Activated naive CD4-positive, alpha-beta T cell (primary cell): ENCODE measurements at places on chromosomes 11 and 22.

DNA sequence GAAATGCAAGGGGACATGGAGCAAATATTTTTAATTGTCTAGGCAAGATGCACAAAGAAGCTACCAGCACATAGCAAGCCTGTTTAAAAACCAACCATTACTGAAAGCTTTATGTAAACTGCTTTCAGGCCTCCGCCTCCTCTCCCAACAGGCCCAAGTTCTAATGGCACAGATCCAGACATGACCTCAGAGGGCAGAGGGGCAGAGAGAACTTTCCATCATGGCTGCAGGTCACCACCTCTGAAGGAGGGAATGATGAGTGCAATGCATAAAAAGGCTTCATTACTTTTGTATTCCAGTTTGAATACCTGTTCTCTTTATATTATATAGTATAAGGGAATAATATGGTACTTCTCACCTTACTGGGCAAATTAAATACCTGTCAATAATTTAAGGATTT is 15.2 kb downstream of the DDX17 start:
- DNase-seq: no peak

DNA sequence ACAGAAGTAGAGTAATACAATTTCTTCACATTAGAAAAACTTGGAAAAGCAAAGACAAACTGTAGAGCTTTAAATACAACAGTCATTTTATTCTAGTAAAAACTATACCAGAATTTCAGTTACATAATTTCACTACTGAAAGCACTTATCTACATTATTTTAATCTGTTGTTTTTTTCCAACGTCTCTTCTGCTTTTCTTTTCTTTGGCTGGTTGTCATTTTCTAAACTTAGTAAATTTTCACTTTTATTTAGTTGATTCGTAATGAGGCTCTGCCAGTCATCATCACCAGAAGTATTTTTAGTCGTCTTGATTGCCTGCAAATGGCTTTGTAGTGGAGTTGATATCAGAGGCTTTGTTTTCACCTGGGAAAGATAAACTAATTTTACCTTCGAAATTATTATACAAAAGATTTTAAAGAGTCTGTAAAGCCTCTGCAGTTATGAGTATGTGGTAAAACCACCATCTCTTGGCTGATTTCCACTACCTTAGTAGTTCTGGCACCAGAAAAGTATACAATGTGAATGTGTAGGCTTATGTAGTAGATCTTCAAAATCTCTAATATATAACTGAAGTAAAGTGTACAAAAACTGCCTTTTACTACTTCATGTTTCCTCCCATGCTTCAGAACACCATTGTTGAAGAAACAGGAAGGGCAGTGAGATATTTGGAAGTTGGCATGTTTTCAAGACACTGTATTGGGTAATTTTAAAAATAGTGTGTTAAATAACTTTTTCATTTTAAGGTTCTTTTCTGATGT is 19.2 kb downstream of the EIF3M start:
- no peak for DNase-seq

- DNase-seq: no peak
These were observed 75.2 kb downstream of the DHCR7 start for GRCh38 chr11:71372693-71373657.

DNA sequence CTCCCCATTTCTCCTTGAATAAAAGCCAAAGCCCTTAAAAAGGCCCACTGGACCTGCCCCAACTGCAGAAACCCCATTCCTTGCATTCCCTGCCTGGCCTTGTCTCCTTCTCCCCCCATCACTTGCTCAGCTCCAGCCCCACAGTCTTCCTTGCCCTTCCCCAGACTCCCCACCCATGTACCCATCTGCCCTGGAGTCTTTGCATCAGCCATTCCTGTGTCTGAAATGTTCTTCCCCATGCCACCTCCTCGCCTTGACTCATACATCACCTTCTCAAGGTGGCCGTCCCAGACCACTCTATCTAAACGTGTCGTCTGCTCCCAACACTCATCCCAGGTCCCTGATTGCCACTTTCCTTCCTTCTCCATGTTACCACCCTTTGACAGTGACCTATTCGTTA is 77.4 kb upstream of the SHANK2 start:
- no peak for DNase-seq

GRCh38 chr22:21837248-21837979 is 30.0 kb downstream of the MAPK1 start:
- no peak for DNase-seq

DNA sequence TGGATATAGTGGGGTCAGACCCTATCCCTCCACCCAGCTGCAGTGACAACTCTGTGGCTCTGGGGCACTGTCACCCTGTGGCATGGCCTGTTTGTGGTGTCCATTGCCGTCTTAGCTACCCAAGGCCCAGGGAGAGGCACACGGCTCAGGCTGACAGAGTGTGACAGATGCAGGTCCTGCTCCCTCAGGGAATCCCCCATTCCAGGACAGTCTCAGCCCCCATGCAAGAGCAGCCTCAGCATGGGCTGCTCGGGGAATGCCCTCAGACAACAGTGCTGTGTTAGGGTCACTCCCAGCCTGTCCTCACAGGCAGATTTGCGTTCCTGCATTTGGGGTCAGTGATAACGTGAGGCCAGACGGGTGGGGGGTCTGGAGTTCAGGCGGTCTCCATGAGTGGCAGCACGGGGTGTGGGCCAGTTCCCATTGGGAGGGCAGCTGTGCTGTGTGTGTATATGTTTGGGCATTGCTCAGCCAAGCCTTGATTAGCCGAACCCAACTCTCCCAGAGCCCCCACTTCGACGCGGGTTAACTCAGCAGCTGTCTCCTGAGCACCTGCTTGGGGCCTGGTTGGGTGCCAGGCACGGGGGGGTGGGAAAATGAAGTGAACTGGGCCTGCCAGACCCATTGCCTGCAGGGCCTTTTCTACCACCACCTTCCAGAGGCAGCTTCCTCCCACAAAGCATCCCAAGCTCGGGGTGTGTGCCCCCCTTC is 5.3 kb upstream of the KCNQ1OT1 start:
- no peak for DNase-seq

DNA sequence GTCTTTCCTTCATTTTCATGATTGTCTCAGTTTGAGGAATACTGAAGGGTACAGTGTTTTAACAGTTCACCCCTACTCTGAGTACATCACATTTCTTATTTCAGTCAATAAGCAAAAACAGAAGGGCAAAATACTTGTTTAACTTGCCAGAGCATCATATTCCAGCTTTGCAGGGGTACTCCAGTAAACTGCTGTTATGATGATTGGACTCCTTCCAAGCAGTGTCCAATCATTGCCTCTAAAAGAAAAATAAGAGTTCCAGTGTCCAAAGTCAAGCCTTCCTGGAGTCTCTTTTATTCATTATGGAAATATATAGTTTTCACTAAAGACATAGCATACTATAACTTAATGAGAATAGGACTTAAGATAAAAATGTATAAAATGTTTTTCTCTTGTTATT is 105.1 kb downstream of the FANCF start:
- DNase-seq: no peak

DNA sequence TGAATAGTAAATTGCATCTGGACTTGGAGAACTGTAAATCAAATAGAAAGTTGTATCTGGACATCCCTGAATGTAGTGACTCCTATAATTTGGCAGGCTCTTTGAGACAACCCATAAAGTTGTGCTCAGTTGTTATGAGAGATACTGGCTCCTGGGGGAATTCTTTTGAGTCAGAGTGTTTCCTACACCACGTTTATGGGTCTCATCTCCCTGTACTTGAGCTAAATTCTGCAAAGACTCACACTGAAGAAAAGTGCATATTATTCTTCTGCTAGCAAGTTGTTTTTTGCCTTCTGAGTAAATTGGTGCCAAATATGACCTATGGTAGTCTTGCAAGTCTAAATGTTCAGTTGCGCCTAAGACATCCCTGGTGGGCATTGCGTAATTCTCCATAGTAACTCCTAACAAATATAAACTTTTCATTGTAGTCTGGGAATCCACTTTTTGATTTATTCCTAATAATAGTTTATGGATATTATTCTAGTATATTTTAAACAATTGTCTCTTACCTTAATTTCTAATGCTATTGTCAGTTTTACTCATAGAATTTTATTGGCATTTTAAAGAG is 5.0 kb downstream of the ZNF215 start:
- DNase-seq: no peak

DNA sequence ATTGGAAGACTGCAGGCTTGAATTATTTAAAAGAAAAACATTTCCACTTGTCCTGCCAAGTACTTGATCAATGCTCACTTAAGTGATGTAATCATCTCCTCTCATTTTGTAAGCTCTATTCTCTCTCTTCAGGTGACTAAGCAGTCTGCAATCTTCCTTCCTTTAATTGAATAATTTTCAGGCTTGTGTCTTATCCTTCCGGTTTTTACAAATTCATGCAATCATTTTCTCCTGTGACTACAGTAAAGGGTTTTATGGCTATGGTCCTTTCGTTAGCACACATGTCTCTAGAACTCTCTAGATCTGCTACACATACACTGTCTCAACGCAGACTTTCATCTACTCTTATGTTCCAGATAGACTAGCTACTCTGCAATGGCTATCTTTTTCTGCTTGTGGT is 12.6 kb upstream of the UPB1 start:
- DNase-seq: no peak

- DNase-seq: no peak
These were observed 91.4 kb downstream of the JRKL start for GRCh38 chr11:96481204-96481603.

- DNase-seq: no peak
These were observed 165.0 kb downstream of the RCN1 start for GRCh38 chr11:32255841-32256240.

GRCh38 chr11:72762641-72763304 is 10.6 kb upstream of the ARAP1 start:
- DNase-seq: no peak

GRCh38 chr11:61567286-61568061 is 13.4 kb downstream of the SYT7 start:
- peak; percentile 47 for DNase-seq

- no peak for DNase-seq
These were observed 642.2 kb downstream of the BRD1 start for GRCh38 chr22:49185312-49185969.

- no peak for DNase-seq
These were observed 167.0 kb upstream of the NECTIN1 start for GRCh38 chr11:119895981-119896380.

DNA sequence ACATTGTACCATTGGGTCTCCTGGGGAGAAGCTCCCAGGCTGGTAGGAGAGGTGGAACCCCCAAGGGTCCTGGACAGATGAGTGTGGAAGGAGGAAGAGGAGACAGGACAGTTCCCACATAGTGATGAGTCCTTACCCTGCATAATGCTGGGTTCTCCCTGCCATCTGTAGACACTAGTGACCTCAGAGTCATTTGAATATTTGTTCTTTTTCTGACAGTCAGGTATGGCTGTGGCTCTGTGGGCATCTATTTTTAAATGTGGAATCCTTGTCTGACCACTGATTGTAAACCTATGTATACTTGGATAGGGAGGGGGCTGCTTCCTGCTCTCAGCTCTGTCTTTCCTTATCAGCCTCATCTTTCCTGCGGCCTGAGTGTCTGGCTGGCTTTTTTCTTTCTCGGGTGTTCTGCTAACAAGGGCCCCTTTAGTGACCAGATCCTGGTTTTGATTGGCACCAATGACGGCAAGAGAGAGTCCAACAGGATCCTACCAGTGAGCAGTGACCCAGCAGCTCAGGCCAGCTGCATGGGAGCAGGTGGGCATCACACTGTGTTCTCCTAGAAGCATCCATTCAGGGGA is 2.6 kb upstream of the SLC5A1 start:
- no peak for DNase-seq

GRCh38 chr11:8283100-8283464 is 19.4 kb upstream of the LMO1 start:
- DNase-seq: no peak

DNA sequence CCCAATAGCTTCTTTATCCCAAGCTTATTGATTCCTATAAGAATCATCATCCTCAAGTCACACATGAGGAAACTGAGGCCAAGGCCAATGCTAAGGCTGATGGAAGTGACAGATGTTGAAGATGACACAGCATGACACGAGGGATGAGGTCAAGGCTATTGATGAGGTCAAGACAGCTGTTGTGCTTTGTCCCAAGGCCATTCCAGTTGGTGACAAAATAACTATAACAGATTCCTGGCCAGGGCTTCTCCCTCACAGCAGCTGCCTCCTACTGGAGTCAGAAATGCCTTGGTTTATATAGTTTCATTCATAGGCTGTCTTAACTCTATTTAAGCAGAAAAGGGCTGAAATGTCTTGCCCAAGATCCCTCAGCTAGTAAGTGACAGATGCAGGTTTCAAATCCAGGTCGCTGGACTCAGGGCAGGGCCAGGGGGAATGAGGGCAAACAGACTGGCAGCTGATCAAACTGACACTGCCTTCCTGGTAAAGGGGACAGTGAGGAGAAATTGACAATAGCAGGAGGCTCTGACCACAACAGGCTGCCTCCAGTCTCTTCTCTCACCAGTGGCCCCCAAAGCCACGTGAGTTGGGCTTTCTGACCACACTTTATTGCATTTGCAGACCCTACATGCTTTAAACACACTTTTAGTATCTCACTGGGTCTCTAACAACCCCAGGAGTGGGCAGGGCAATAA is 16.5 kb downstream of the MIF start:
- no peak for DNase-seq

DNA sequence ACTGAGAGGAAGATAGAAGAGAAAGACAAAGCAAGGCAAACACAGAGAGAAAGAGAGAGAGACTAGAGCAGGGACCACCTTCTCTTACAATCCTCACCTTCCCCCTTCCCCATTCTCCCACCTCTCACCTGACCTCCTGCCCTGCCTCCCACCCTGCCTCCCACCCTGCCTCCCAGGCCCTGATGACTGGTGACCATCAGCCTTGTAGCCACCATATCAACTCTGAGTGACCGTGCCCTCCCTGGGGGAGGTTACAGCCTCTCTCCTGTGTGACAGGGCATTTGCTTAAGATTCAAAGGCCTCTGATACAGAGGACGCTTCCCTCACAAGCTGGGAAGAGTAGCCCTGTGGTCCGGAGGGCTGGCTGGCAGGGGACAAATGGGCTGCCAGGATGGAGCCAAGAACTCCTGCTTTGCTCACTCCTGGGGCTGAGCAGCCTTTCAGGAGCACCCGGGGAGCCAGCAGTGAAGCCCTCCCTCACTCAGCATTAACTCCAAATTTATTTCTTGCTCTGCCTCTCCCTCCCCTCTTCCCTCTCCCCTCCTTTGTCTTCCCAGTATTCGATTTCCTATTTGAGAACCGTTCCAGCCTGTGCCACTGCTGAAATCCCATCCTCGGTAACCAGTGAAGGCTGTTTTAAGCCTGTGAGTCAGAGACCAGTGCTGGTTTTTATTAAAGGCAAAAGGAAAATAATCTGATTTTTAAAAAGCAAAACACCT is 125.2 kb upstream of the SYT13 start:
- no peak for DNase-seq

DNA sequence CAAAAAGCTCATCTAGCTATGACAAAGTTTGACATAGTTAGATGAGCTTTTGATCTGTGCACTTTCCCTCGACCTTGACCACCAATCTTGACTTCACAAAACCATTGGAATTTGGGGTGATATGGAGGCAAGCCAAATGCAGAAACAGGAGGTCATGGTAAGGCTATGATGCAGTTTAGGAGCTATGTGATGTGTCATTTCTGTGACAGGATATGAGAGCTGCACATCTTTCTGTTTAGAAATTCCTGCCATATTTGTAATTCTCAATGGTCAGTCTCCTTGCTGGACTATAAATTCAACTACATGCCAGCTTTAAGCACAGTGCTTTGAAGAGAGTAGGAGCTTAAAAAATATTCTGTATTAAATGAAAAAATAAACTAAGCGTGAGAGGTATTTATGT is 12.9 kb downstream of the OR51B6 start:
- no peak for DNase-seq
